RPMI8226 (cell line): ENCODE measurements at places on chromosomes 6 and 20.

DNA sequence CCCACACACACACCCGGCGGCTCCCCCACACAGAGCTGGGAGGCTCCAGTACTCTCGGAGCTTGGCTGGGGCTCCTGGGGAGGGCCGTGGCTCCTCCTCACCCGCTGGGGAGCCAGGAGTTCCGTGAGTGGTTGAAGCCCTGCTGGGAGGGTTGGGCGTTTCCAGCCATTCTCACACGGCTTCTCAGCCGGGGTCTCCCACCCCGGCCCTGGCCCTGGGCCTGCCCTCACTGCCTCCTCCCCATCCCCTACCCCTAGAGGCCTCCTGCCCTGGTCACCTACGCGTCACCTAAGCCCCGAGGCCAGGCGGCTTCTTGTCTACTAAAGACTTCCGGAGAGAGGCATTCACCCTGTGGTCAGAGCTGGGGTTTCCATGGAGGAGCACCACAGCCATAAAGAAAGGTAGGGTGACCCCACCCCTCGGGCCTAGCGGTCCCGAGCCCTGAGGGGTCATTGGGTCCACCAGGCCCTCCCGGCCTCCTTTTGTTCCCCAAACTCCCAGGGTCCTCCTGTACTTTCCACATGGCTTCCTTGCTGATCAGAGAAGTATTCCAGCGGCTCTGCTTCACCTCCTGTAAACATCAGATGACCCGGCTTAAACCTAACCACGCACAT is 99.3 kb downstream of the TTLL2 start:
- DNase-seq: no peak

GRCh38 chr20:4962241-4962855 is 39.0 kb downstream of the SLC23A2 start:
- no peak for DNase-seq

GRCh38 chr20:4870906-4871305 is 130.4 kb downstream of the SLC23A2 start:
- no peak for DNase-seq

- DNase-seq: no peak
These were observed 13.9 kb upstream of the SIRPA start for GRCh38 chr20:1881240-1881835.

DNA sequence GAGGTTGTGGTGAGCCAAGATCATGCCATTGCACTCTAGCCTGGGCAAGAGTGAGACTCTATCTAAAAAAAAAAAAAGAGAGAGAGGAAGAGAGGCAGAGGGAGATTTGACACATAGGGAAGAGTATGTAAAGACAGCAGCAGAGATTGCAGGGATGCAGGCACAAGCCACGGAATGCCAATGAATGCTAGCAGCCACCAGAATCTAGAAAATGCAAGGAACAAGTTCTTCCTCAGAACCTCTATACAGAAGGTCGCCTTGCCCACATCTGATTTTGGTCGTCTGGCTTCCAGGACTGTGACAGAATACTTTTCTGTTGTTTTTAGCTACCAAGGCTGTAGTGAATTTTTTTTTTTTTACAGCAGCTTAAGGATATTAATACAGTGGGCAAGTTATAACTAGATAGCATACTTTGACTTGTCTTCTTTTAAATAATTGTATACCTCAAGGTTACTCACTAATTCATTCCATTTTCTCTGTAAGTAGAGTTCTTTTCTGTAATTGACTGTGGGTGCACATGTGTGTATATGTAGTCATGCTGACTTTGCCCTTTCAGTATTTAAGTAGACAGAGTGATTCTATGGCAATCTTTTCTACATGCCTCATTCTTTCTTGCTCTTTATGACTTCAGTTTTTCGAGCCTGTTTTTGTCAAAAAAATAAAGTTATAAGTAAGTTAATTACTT is 402.2 kb downstream of the GJA1 start:
- no peak for DNase-seq

DNA sequence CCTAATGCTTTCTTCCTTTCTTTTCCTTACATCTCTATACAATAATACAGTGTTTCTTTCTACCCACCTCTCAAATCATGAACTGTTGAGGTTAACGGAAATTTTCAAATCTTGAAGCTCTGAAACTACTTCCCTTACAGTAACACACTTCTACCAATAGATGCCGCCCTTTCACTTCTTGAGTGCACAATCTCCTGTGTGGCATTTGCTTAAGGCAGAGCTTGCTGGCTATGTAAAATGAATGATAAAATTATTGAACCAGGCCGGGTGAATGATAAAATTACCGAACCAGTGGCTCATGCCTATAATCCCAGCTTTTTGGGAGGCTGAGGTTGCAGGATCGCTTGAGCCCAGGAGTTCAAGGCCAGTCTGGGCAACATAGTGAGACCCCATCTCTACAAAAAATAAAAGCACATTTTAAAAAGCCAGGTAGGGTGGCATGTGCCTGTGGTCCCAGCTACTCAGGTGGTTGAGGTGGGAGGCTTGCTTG is 56.8 kb downstream of the KCNS1 start:
- DNase-seq: peak; percentile 62

GRCh38 chr6:144654506-144654905 is 369.4 kb downstream of the UTRN start:
- DNase-seq: no peak
